ENCODE measurements at places on chromosomes 5 and 9.
A peak's percentile ranks its signal among the peaks of the same experiment; 100 is the strongest.

GRCh38 chr5:139091439-139092156 is 106.6 kb downstream of the SIL1 start:
- no peak for DNase-seq

DNA sequence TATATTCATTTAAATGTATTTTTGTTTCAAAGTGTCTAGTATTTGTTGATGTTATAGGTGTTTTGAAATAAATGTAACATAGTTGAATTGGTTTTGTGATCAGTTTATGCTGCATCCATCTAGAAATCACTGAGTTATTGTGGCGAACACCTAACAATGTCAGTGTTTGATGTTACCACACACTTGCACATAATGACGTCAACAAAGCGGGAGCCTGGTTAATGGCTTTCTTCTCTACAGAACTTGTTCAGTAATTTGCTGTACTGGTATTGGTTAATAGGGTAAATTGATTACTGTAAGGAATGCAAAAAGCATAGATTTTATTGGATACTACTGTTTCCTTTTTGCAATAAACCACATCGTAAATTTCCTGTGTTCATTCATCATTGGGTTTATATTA is 133.0 kb downstream of the ATG10 start:
- no peak for DNase-seq

DNA sequence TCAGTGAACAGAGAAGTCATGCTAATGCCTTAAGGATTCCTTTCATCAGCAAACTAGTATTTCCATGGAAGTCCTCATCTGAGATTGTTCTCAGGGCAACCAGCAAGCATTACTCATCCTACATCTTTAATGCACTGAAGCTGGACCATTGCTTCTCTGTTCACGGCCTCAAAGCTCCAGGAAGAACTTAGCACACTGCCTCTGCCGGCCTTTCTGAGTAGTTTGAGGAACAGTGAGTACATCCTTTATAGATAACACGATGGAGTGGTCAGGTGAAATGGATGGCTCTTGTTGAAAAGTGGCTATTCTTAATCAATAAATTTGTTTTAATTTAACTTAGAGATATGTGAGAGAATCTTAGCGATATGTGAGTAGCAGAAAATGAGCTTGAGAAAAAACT is 35.8 kb downstream of the MEGF10 start:
- no peak for DNase-seq

DNA sequence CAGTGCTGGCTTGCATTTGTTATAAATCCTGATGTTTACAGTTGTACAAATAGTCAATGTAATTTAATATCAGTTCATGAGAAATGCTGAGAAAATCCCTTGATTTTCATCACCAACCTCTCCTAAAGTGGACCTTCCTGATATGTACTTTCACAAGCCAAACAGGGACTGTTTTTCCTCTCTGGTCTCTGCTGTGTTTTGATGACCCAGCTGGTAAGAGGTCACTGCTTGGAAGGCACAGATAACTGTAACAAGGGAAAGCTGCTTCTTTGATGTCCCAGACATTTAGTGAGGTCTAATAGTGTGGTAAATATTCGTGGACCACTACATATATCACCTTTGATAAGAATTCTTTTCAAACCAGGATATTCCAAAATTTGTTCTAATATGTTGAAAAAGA is 68.7 kb upstream of the HAPLN1 start:
- DNase-seq: no peak

- no peak for DNase-seq
Measured at GRCh38 chr5:169567079-169567478, 16.5 kb upstream of the SPDL1 start.

- no peak for DNase-seq
Measured at GRCh38 chr9:6014670-6015270, 654 bp downstream of the RANBP6 start.

GRCh38 chr9:18245911-18246310 is 228.0 kb upstream of the ADAMTSL1 start:
- DNase-seq: no peak

DNA sequence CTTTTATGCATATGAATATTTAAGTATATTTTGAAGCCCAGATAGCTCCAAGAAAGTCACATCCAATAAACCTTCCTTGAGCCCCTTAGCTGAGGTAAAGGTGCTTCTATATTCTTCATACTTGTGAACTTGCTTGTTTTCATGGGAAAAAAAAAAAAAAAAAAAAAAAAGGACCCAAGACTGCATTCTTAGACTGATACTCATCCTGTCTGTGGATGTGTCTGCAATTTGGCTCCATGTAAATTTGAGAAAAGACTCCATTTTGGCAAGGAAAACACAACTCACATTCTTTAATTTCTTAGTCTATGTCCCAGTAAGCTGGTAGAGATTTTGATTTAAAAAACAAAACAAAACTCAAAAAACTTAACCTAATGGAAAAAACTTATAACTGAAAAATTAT is 238.3 kb downstream of the FBXL17 start:
- no peak for DNase-seq

GRCh38 chr9:100668024-100668423 is 90.1 kb downstream of the CAVIN4 start:
- DNase-seq: no peak

- no peak for DNase-seq
Measured at GRCh38 chr9:118561051-118561450, 808.2 kb downstream of the BRINP1 start.

- DNase-seq: no peak
Measured at GRCh38 chr5:59661954-59662615, 231.4 kb downstream of the PDE4D start.

DNA sequence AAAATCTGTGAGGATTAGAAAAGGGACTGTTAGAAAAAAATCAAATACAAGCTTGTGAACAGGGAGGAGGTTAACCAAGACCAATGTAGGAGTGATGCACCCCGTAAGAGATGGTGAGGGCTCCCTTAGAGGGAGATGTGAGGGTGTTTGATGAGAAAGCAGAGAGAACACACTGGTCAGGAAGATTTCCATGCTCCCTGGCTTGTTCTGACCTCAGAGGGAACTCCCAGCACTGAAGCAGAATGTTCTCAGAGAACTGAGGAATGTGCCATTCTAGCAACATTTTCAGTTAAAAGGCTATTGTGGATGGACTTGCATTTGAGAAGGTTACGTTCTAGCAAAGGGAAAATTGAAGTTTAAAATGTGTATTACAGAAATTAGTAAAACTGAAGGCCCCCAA is 110.6 kb downstream of the HTR4 start:
- DNase-seq: no peak

GRCh38 chr9:105496826-105497225 is 49.0 kb downstream of the FSD1L start:
- no peak for DNase-seq

DNA sequence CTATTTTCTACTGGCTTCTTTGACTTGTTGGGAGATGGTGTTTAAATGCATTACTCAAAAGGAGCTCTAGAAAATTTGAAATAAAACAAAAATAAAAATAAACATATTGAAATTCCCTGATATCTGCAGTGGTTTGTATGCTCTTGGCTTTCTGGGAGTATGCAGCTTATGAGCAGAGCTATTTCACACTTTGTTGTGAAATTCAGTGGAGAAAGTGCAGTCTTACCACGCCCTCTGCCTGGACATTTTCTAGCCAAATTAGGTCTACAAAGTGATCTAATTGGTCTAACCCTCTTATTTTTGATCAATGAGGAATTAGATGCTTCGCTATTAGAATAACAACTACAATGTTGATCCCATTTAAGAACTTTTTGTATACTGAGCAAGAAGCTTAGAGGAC is 66.8 kb downstream of the INSYN2B start:
- no peak for DNase-seq

- no peak for DNase-seq
Measured at GRCh38 chr9:6564360-6564759, 81.2 kb downstream of the GLDC start.

DNA sequence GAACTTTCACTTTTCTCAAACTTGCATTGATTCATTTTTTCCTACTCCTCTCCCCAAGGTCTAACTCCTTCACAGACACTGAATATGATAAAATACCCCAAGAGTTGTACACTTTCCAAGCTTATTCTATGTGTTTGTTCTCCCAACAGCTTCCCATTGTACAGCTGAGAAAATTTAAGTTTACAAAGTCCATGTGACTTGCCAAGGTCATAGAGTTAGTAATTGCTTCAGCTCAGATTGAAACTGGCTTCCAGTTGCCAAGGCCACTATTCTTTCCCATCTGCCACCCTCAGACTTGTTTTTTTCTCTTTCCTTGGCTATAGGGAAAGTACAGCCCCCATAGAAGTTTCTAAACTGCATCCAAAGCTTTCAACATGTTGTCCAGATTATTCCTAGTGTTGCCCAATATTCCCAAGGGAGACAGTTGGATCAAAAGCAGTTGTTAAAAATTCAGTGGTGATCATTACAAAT is 34.8 kb downstream of the TNFSF8 start:
- no peak for DNase-seq

- no peak for DNase-seq
Measured at GRCh38 chr9:17578577-17578910, 322 bp upstream of the SH3GL2 start.

DNA sequence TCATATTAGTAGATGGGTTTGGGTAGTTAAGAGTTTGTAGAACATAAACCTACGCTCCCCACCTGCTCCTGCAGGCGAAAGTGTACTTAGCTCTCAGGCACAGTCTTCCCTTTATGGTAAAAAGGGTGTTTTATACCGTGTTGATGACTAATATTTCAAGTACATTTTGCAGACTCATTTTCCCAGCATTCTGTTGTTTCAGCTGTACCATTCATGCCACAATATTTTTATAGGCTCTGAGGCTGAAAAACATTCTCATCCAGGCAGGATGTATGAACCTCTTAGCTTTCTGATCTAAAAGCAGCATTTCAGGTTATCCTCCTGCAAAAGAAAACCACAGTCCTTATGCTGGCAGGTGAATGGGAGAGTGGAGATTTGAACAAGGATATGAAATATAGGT is 231.4 kb downstream of the NR2F1-AS1 start:
- DNase-seq: peak; percentile 13

GRCh38 chr9:91048749-91049148 is 247.1 kb downstream of the SYK start:
- DNase-seq: no peak

GRCh38 chr5:53378190-53378589 is 102.2 kb upstream of the FST start:
- DNase-seq: no peak

DNA sequence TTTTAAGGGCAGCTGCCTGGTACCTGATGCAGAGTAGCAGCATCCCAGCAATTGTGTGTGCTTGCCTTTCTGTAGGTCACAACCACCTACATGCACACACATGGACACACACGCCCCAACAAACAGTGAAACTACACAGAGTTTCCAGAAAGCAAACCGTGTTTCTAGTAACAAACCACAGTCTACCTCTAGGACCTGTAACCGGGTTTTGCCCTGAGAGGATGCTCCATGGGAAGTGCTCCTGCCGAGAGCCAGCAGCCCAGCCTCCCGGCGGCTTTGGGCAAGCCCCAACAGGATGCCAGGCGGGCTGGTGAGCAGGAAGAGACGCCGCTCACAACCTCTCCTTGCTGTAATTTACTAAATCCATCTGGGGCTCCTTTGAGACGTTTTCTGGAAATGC is 4.1 kb upstream of the TCF7 start:
- no peak for DNase-seq

DNA sequence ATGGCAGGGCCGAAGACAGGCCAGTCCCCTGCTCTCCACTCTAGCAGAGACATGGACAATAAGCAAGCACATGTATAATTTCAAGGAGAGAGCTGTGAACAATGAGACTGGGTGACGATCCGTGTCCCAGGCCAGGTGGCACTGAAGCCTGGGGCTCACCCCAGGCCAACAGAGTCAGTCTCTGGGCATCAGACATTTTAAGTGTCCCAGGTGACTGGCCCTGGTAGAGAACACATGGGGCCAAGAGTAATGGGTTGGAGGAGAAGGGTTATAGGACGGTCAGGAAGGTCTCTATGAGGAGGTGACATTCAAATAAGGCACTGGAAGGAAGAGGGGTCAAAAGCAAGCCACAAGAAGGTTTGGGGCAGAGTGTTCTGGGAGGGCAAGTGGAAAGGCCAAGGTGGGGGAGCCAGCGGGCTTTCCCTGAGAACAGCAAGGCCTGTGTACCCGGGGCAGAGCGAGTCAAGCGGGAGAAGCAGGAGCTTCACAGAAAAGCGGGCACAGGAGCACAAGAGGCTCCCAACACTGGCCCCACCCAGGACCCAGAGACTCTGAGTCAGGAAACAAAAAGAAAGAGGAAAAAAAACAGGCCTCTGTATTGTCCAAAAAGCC is 1.1 kb upstream of the AKNA start:
- no peak for DNase-seq
